ENCODE measurements at places on chromosomes 4 and X.

- DNase-seq, result no peak
Observed at GRCh38 chr4:113881256-113881655, 98.2 kb downstream of the ARSJ start.

GRCh38 chr4:70997036-70997435, 3.6 kb downstream of the DCK start:
- DNase-seq, result no peak

DNA sequence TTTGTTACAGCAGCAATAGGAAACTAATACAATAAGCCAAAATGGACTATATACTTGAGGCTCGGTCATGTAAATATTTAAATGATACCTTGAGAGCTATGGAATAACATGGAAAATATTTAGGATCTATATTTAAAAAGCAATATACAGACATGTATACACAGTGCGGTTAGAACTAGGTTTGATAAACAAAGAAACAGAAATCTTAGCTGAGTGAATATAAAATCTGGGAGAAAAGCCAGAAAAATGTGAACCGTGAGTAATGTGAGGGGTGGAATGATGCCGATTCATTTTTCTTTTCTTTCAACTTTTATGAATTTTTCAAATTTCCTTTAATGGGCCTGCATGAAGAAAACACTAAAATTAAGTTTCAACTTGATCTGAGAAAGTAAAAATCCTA, 104.1 kb downstream of the ATXN3L start:
- no peak for DNase-seq

DNA sequence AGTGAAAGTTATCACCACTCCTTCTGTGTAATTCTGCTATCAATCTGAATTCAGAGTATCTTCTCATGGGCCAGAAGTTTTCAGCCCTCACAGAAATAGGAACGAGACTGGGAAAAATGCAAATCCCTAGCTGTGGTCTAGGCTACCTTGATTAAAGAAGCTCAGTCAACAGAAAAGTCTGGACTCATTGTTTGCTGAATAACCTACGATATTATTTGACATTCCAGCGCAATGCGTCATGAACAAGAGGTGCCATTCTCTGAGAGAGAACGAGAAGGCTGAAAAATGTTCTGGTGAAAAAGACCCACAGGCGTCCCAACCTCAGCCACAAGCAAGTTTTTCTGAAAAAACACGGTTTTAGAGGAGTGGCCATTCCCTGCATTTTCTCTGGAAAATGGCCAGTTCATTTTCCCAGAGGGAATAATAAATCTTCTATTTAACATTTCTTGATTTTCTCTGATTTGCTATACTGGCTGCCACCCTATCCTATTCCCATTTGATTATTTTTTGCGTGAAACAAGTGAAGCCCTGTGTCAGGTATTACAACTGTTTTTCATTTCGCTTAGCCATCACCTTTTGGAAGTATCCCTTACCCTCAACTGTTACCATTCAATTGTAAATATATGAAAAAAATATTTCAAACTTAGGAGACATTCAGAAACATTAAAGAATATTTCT, 1117.6 kb upstream of the PRKX start:
- DNase-seq, result no peak

GRCh38 chr4:104416725-104417356, 77.9 kb downstream of the CXXC4 start:
- no peak for DNase-seq

Data from CD4-positive, alpha-beta T cell treated with Interleukin-6 at 100 ng/mL for 8 hours (primary cell).